AG04449 (cell line): ENCODE measurements at places on chromosomes 4 and X.

- DNase-seq, result no peak
These were observed 11.9 kb downstream of the WDR17 start for GRCh38 chr4:176077561-176077960.

GRCh38 chr4:38230821-38231563 lies 270.8 kb downstream of the PTTG2 start:
- no peak for DNase-seq

- DNase-seq, result no peak
These were observed 32.7 kb downstream of the MECP2 start for GRCh38 chrX:154064637-154065435.

GRCh38 chrX:33045245-33045644 lies 166.1 kb downstream of the DMD start:
- no peak for DNase-seq

GRCh38 chrX:47706575-47706974 lies 47.6 kb upstream of the UXT start:
- peak; percentile 3 for DNase-seq

DNA sequence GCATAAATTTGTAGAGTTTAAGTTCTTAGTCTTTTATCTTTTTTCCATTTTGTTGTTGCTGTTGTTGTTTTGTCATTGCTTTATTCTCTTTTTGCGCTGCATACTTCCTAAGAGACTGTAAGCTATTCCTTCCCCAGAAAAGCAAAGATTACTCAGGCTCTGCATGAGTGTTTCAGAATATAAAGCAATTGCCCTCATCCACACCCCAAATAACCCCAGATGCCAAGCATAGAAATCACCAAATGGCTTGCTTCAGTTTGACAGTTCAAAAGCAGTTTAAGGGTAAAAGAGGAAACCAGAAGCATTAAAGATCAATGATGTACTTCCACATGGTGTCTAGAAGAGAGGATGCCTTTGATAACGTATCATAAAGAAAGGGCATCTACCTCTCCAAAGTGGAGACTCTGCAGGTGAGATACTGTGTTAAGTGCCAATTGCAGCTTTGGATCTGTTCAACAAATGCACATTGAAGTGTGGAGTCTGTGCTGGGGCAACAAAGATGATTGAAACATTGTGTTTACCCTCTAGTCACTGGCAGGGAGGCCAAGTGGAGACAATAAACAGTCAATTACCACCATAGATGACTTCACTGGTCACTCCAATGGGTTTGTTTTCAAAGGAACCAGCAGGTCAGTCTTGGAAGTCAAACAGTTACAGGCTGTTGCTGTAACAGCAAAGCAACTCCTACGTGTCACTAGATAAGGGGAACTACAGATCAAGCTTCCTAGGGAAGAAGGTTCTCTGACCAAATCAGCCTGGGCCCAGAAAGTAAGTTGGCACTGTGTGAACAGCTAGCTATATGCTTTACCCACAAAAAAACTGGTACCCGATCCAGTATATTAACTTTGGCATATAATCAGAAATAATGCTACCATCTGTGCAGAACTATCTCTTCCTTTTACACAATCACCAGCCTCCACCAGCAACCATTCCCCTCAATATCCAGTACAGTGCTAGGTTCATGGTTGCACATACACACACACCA lies 40.6 kb upstream of the IL21 start:
- no peak for DNase-seq

- DNase-seq, result no peak
These were observed 476.4 kb downstream of the AFF2 start for GRCh38 chrX:148976571-148977400.

DNA sequence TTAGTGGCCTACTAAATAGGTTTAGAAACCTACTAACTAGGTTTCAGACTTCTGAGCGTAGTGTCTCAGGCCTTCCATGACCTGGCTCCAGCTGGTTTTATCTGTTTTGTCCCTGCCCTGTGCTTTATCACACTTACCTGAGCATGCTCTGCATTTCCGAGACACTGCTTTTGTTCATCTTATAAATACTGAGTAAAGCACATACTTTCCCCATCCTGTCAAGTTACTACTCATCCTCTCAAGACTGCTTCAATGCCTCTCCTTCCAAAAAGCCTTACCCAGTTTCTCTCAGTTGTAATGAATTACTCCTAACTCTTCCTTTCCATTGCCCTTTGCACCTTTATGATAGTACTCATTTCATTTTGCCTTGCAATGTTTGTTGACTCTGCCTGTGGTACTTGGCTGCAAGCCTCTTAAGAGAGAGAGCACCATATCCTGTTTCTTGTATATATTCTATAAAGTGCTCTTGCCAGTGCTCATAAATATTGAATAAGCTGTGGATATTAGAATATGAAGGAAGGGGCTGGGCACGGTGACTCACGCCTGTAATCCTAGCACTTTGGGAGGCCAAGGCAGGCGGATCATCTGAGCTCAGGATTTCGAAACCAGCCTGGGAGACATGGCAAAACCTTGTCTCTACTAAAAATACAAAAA lies 34.4 kb downstream of the SLAIN2 start:
- DNase-seq, result peak; percentile 74

GRCh38 chr4:135240796-135241195 lies 1039.2 kb upstream of the PABPC4L start:
- no peak for DNase-seq

DNA sequence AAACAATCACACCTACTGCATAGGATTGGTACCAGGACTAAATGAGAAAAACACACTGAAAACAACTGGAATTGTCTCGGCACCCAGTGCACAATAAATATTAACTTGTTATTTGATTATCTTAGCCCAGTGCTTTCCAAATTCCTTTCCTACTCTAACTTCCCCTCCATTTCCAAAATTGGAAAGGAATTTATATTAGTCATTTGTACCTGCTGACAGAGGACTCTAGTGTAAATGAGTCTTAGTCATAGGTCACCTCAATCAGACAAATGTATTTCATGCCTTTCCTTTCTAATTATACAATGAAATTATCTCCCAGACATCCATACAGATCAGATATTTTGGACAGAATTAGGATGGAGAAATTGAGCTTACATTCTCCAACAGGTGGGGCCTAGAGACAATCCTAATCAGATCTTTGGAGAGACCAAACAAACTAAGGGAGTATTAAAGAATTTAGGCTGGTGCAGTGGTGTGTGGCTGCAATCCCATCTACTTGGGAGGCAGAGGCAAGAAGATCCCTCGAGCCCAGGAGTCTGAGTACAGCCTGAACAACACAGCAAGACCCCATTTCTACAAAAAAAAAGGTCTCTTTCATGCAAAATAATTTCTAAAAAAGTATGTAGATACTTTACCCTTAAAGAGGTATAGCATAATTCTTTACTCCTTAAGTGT lies 10.1 kb downstream of the SH3D19 start:
- DNase-seq, result no peak

GRCh38 chr4:83546786-83547185 lies 10.9 kb downstream of the GPAT3 start:
- no peak for DNase-seq

GRCh38 chrX:103220511-103221323 lies 5.8 kb downstream of the BEX4 start:
- no peak for DNase-seq

GRCh38 chr4:1331591-1332353 lies 15.2 kb upstream of the UVSSA start:
- DNase-seq, result no peak

GRCh38 chrX:154051201-154051810 lies 31.6 kb upstream of the IRAK1 start:
- no peak for DNase-seq

GRCh38 chr4:114815760-114816159 lies 217.2 kb downstream of the UGT8 start:
- DNase-seq, result no peak

- no peak for DNase-seq
These were observed 28.6 kb downstream of the ANK2 start for GRCh38 chr4:113078066-113078465.

DNA sequence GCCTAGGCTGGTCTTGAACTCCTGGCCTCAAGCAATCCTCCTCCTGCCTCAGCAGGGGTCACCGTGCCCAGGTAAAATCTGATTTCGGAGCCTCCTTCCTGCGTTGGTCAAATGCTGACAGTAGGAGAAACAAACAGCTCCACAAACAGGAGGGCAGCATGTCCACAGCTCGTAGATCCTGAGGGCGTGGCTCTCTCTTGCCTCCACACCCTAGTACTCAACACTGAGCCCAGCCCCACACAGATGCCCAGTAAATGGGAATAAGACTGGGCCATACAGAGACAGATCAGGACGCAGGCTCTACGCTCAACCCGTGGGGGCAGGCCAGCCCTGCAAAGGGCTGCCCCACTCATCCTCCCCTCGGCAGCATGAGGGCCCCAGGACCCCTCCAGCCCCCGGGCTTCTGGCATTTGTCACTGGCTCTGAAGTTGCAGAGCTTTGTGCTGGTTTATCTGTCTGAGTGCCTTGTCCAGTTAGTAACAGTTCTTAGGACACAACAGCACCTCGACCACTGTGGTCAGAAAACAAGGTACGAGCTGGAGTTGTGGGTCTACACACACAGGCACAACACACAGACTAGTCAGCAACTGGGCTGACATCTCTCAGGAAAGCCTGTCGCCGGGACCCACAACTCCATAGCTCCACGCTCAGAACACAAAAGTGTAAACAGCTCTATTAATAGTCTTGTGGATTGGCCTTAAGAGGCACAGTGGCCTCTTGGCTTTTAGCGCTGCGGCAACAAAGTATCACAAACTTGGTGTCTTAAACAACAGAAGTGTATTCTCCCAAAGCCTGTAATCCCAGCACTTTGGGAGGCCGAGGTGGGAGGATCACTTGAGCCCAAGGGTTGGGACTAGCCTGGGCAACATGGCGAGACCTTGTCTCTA lies 5.2 kb downstream of the TNIP2 start:
- no peak for DNase-seq

- no peak for DNase-seq
These were observed 10.5 kb downstream of the DCAF8L2 start for GRCh38 chrX:27600686-27601085.

GRCh38 chr4:100189820-100190642 lies at the start of gene DDIT4L:
TSS of gene DDIT4L (minus strand) at chr4:100190468. CDS start at chr4:100189983, 485 bp downstream.
- DNase-seq, result no peak

- DNase-seq, result no peak
These were observed 26.4 kb downstream of the TIGD2 start for GRCh38 chr4:89137695-89138094.

GRCh38 chr4:157045507-157046127 lies 30.3 kb upstream of the GLRB start:
- peak; percentile 17 for DNase-seq

- DNase-seq, result no peak
These were observed 37.0 kb downstream of the SEPSECS start for GRCh38 chr4:25123236-25123635.

GRCh38 chrX:9492901-9493300 lies 28.0 kb downstream of the TBL1X start:
- DNase-seq, result no peak

DNA sequence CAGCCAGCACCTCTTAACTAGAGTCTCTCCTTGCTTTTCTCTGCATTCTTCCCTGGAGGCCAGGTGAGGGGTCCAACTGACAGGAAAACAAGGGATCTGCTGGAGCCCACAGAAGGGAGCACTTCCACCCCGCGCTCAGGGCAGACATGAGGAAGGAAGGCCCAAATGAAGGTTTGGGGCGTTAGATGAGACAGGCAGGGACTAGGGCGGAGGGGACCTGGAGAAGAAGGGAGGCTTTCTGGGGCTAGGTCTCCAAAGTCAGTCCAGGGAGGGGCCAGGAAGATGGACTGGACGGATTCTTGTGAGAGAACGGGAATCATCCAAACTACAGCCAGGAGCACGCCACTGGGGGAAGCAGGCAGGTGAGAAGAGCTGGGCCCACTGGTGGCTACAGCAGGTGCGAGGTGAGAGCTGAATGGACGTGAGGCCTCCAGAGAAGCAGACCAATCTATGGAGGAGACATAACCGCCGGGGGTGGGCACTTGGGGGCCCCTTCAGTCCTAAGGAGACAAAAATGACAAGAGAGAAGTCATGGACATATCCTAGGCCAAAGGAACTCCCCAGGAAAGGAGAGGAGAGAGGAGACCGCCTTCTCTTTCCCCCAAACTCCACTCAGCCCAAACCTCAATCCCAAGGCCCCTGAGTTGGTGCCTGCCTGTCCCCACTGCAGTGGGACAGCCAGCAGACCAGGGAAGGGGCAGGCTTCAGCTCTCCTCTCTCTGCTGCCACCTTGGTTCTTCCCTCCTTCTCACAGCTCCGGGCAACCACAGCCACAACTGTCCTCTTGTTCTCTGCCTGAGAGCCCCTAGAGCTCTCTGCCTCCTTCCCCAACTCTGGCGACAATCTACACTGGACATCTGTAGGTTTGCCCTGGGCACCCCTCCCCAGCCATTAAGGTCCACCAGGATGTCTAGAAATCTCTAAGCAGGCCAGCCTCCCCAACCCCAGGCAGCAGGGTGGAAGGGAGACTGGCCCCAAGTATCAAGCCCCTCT lies 7.0 kb downstream of the APLN start:
- DNase-seq, result no peak

- DNase-seq, result peak; percentile 44
These were observed 73.9 kb downstream of the FAT4 start for GRCh38 chr4:125388613-125389012.

- DNase-seq, result no peak
These were observed 44.2 kb downstream of the COQ2 start for GRCh38 chr4:83240379-83240875.

- no peak for DNase-seq
These were observed 32.8 kb downstream of the TSC22D3 start for GRCh38 chrX:107742700-107743191.

- no peak for DNase-seq
These were observed 131.8 kb upstream of the TMLHE start for GRCh38 chrX:155744534-155744933.

DNA sequence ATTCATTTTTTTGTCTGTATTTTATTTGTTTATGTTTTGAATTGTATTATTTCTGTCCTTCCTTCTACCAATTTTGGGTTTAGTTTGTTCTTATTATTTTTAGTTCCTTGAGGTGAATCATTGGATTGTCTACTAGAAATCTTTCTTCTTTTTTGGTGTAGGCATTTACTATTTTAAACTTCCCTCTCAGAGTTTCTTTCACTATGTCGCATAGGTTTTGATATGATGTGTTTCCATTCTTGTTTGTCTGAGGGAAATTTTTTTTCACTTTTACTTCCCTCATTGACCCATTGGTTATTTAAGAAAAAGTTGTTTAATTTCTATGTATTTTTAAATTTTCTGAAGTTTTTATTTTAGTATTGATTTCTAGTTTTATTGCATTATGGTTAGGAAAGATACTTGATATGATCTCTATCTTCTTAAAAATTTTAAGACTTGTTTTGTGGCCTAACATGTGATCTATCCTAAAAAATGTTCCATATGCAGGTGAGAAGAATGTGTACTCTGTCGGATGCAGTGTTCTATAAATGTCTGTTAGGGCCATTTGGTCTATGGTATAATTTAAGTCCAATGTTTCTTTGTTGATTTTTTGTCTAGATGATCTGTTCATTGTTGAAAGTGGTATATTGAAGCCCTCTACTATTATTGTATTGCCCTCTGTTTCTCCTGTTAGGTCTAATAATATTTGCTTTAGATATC lies 68.8 kb downstream of the IL15 start:
- no peak for DNase-seq
